ENCODE measurements at places on chromosomes 2 and 18.

- DNase-seq, result no peak
These were observed 222.8 kb downstream of the ARL4C start for GRCh38 chr2:234273887-234274584.

DNA sequence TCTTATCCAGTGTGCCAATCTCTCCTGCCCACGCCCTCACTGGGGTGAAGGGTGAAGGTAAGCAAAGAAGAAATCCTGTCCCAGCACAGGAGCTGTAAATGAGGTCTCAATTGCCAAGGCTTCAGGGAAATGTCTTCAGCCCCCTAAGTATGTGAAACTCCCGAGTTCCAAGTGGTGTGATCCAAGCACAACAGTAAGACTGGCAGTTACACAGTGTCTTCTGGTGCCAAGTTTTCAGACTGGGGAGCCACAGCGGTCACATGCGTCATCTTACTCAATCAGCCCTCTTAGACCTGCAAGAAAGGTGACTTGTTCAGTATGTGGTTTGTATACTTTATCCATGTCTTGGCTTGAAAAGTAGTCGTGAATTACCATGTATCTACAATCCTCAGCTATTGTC is 55.0 kb upstream of the SPRED2 start:
- no peak for DNase-seq

DNA sequence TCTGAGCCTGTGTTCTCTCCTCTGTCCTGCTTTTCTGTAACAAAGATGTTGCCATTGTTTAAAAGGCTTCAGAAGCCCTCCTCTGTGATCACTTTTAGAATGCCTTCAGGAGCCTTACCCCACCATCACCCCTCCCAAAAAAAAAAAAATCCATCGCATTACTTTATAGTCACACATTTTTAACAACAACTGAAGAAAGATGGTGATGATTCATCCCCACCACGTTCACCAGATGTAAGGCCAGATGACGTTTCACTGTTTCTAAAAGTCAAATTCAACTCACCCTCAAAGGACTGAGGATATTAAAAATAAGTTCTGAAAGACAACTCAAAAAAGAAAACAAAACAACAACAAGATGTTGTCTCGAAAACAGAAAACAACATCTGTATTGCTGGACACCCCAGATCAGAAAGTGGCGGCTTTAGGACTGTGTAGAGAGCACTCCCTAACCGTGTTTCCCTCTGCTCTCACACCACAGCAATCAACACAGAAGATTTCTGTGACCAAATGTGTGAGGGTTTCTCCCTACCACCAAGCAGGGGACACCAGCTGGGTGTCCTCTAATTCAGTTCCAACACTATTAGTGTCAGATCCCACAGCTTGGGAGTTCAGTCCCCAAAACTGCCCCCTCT is 61.9 kb upstream of the CREB1 start:
- DNase-seq, result no peak

GRCh38 chr2:43759195-43759594 is 14.6 kb upstream of the DYNC2LI1 start:
- DNase-seq, result no peak

DNA sequence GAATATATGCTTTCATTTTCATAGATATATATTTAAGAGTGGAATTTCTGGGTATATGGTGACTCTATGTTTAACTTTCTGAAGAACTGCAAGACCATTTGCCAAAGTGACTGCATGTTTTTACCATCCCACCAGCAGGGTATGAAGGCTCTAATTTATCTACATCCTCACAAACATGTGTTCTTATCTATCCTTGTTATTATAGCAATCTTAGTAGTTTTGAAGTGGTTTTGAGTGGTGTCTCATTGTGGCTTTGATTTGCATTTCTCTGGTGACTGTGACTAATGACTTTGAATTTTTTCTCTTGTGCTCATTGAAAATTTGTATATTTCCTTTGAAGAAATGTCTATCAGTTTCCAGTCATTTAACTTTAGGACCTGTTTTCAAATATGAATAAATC is 310.2 kb upstream of the NRP2 start:
- DNase-seq, result no peak

DNA sequence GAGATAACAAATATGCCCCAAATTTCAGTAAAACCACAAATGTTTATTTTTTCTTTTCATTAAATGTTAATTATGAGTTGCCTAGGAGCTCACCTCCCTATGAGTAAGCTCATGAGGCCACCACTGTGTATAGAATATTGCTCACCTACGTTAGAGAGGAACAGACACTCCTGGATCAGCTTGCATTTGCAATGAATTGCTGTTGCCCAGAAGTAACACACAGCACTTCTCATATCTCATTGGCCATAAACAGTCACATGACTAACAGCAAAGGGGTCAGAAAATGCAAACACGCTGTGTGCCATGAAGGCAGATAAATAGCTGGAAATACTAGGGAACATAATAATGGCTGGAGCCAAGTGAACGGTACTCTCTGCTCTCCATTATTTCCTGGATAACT is 89.0 kb upstream of the GALNT5 start:
- no peak for DNase-seq

GRCh38 chr2:74181739-74182138 is 3.1 kb upstream of the MOB1A start:
- no peak for DNase-seq

DNA sequence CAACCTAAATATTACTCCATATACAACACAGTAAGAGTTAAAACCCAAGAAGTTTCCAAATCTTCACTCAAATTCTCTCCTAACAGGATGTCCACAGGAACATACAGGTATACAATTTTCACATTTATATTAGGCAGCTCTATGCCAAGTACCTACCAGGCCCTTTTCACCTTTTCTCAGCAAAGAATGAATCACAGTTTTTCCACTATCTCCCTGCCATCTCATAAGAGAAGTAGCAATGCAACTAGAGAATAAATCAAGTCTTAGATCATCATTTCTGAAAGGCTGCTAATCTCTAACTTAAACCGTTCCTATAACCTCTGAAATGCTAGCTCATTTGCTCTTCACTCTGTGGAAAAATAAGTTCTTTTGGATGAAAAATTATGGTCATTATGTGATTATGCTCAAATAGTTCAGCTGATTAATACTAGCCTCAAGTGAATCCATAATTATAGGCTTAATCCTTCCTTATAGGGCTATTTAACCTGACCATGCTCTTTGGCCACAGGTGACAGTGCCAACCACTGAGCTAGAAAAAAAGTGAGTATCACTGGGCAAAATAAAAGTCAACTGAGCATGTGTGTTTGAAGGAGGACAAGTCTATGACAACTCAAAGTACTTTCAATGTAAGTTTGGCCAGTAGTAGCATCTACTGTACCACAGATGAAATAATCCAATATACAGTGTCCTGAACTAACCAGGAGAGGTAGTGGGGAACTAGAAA is 79.7 kb downstream of the COBLL1 start:
- no peak for DNase-seq

DNA sequence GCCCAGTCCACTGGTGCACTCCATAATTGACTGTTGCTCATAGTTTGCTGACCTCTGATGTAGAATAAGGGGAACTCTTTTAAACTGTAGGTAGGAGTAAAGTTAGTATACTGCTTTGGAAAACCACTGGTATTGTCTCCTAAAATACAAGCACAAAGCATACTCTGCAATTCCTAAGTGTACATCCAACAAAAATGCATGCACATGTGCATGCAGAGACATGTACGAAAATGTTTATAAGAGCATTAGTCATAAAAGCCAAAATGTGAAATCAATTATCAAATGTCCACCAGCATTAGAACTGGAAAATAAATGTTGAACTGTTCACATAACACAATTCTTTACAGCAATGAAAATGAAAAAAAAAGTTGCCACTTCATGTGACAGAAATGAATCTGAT is 39.8 kb upstream of the DDX18 start:
- no peak for DNase-seq

GRCh38 chr2:128435576-128436478 is 117.2 kb upstream of the HS6ST1 start:
- DNase-seq, result no peak

DNA sequence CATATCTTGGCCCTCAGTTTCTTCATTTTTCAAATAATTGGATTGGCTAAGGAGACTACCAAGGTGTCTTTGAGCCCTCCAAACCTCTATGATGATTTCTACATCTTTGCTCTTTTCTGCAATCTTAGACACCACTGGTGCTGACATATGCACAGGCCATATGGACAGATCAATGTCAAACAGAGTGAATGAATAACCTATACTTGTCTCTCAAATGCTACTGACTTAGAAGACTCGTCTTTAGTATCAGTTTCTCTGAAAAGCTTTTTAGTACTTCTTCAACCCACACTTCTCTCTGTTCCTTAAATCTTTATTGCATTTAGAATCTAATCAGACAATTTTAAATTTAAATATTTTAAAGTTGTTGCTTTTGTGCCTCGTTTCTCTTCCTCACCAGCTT is 258.2 kb downstream of the LTBP1 start:
- DNase-seq, result no peak

- DNase-seq, result no peak
These were observed 44.1 kb downstream of the TNFRSF11A start for GRCh38 chr18:62369129-62369644.

DNA sequence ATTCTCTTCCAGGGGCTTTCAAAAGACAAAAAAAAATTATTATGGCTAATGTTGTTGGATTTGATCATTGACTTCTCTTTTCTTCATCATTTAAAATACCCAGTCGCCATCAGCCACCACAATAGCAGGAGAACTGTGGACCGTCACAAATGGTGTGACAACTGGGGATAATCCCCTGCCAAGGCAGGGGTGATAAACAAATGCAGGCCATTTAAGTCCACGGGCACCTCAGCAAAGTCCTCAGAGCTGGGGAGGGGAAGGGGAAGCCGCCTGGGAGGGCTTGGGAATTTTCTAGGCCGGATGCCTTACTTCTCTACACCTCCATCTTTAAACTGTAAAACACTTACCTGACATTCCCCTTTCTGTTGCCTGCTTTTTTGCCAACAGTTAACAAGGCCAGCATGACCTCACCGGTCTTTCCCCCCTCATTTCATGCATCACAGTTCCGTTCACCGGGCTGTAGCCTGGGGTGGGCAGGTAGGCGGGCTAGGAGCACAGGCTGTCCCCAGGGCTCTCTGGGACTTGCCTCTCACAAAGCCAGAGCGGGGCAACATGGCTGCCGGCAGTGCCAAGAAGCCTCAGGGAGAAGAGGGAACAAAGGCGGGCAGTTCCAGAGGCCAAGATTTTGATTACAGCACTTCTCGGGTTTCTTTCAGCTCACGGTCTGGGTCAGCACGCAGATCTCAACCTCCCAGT is 820.4 kb downstream of the BCL11A start:
- no peak for DNase-seq

- no peak for DNase-seq
These were observed 319.9 kb upstream of the SALL3 start for GRCh38 chr18:78659748-78660147.

GRCh38 chr2:160736148-160737028 is 242.8 kb upstream of the RBMS1 start:
- no peak for DNase-seq

DNA sequence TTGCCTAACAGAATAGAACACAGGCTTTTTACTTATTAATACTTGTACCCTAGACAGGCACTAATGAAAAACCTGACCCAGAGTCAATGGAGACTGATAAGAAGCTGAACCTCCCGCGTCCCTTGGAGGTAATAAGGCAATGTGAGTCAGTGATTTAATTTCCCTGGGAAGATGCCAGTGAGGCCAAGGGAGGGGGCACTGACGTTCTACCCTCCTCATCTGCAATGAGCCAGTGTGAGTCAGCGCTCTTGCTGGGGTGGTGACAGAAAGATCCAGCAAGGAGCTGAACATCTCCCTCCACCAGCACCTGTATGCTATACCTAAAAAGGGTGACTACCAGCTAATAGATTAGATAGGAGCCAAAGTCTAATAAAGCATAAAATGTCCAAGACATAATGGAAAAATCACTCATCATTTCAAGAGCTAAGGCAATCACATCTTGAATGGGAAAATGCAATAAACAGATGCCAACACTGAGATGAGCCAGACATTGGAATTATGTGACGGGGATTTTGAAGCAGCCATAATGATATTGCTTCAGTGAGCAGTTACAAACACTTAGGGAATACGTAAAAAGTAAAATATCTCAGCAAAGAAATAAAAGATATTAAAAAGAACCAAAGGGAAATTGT is 116.9 kb downstream of the TPGS2 start:
- DNase-seq, result no peak

GRCh38 chr2:64492272-64492671 is 31.9 kb upstream of the AFTPH start:
- no peak for DNase-seq

DNA sequence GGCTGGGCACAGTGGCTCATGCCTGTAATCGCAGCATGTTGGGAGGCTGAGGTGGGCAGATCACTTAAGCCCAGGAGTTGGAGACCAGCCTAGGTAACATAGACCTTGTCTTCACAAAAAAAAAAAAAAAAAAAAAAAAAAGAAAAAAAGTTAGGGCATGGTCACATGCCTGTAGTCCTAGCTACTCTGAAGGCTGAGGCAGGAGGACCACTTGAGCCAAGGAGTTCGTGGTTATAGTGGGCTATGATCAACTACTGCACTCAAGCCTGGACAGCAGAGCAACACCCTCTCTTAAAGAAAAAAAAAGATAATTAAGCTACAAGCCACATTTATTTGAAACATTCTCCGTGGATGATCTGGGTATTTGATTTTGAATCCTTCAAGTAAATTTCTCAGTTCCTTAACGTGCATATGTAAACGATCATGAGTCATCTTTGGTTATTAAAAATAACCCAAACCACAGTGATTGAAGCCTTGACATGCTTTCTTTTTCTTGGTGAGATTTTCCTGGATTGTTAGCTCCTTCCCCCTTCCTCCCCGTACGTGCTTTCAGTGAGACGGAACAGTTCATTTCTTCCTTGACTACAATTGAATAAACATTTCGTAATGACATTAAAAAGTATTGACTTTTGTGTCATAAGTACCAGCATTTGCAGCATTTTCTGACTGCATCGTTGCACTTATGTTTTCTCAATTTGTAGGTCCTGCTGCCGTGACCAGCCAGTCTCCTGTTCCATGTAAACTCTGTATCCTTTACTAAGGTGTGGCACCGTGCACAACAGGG is 20.3 kb downstream of the RMC1 start:
- no peak for DNase-seq

DNA sequence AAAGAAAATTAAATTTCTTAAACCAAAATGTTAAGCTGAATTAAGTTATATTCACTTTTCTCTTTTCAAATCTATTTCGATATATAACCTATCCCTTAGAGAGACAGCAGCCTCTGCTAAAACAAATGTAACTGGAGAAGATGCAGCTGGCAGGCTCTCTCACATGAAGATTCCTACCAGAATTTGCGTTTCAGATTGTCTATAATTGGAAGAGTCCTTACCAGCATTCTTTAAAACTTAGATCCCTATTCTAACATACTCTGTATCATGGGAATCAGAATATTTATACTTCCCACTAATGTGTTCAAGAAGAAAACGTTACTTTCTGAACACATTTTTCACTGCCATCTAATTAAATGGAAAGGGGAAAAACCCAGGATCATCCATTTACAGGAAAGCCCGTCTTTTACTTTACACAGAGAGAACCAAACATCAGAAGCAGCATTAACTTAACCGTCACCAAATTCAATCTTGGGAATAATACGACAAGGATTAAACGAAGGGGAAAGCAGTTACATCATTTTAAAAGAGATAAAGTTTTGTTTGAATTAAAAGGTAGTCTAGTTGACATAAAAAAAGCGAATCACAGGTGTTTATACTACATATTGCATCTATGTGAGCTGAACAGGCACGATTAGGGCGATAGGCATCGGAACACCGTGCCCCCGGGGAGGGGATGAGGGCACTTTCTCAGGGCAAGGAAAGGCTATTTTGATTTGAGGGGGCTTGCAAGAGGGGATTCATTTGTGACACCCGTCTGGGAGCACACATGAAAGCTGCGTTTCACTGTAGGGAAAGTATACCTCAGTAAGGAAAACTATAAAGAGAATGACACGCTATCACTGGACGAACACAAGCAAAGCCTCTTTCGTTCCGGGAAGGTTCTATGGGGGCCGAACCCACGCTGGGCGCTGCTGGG is 1.3 kb downstream of the PTPN2 start:
- DNase-seq, result no peak

Measured in 8988T (cell line).